ENCODE measurements at places on chromosomes 2 and 18. TPM values are rescaled to one million over a fixed set of nuclear protein-coding genes. Genes with fewer than 3 reads are reported as not detected.
A peak's percentile ranks its signal among the peaks of the same experiment; 100 is the strongest.

Gene NEB
- polyA plus RNA-seq, result not detected

Gene CNTNAP5
- not detected for polyA plus RNA-seq

DNA sequence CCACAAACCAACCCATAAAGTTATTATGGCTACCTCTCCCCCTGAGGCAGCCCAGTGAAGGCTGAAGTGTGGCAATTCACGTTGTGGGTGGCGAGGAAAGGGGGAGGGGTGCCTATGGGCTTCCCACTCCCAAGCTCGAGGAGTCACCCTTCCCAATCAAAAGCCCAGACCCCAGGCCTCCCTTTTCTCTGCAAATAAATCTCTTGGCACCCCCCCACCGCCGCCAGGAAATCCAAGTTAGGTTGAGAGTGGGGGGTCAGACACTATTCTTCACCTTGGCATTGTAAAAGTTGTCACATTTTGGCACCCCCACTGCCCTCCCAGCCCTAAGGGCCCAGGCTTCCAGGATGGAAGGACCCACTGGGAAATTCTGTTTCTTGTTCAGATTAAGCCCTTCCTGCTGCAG lies 6.9 kb downstream of the ANKRD53 start:
- DNase-seq, result no peak

DNA sequence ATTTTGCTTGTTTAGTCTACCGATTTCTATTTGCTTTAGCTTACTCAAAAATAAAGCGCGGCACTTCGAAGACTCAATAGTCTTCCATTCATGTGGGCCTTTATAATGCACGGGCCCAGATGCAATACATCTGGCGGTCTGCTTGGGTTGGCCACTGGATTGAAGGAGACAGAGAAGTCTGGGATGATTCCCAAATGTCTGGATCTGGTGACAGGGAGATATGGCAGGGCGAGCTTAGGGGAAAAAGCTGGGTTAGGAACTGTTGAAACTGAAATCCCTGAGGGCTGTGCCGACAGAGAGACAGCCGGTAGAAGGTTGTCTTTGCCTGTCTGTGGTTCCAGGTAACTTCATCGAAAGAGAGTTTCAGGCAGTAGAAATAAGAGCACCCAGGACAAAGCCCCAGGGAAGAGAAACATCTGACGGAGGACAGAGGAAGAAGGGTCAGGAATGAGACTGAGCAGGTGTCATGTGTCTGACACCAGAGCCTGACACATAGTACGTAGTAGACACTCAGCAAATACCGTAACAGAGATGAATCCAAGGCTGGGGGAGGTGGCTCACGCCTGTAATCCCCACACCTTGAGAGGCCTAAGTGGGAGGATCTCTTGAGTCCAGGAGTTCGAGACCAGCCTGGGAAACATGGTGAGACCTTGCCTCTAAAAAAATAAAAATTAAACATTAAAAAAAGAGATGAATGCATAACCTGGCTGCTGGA lies 13.6 kb downstream of the CLUL1 start:
- DNase-seq, result no peak

DNA sequence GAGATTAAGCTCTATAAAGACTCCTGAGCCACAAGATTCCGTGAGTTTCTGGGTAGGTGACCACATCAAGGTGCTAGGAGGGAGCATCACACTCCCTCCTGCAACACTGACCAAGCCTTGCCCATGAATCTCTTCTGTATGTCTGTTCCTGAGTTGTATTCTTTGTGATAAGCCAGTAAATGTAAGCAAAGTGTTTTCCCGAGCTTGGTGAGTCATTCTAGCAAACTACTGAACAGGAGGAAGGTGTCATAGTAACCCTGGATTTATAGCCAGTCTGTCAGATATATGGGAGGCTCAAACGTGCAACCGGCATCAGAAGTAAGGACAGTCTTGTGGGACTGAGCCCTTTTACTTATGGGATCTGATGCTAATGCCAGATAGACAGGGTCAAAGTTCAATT lies 346.1 kb upstream of the KYNU start:
- DNase-seq, result peak; percentile 13
